ENCODE measurements at places on chromosomes 12 and 14. TPM values are rescaled to one million over a fixed set of nuclear protein-coding genes. Genes with fewer than 3 reads are reported as not detected.

The ADSS1 gene
- 17.3 TPM for total RNA-seq

The ATG101 gene
- total RNA-seq, result 31.5 TPM

The TAS2R20 gene
- total RNA-seq, result 4.1 TPM

- DNase-seq, result no peak
Observed at GRCh38 chr14:51604073-51604472, 47.6 kb upstream of the FRMD6 start.

DNA sequence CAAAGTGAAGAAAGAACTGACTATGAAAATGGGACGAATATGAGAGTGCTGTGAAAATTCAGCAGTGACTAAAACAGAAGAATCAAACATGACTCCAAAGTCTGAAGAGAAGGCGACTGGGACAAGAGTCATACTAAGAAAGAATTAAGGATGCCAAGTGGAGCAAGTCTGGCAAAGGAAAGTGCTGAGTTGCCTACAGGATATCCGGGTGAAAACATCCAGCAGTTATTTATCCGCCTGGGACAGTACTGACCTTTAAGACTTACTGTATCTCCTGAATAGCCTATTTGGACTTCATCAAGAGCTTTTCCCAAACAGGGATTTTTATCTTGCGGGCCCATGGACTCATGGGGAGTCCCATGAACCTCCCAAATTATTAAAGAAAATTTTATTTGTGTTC lies 41.1 kb downstream of the KICS2 start:
- DNase-seq, result no peak

- peak; percentile 65 for DNase-seq
Observed at GRCh38 chr12:104790296-104791125, 167.6 kb downstream of the SLC41A2 start.

DNA sequence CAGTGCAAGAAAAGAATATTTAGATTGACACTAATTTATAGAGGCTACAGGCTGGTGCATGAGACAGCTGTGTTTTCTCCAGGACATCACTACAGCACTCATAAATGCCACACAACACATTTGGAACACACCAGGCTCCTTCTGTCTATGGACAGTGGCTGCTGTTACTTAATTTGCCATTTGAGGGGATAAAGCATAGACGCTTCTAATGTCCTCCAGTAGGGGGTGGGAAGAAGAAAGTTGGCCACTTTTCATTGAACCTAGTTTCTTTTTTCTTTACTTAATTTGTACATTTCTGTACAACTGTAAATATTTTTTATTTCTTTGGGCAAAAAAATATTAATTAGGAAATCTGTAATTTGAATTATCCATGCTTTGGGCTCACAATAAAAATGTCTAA lies 12.4 kb upstream of the RTN1 start:
- no peak for DNase-seq

DNA sequence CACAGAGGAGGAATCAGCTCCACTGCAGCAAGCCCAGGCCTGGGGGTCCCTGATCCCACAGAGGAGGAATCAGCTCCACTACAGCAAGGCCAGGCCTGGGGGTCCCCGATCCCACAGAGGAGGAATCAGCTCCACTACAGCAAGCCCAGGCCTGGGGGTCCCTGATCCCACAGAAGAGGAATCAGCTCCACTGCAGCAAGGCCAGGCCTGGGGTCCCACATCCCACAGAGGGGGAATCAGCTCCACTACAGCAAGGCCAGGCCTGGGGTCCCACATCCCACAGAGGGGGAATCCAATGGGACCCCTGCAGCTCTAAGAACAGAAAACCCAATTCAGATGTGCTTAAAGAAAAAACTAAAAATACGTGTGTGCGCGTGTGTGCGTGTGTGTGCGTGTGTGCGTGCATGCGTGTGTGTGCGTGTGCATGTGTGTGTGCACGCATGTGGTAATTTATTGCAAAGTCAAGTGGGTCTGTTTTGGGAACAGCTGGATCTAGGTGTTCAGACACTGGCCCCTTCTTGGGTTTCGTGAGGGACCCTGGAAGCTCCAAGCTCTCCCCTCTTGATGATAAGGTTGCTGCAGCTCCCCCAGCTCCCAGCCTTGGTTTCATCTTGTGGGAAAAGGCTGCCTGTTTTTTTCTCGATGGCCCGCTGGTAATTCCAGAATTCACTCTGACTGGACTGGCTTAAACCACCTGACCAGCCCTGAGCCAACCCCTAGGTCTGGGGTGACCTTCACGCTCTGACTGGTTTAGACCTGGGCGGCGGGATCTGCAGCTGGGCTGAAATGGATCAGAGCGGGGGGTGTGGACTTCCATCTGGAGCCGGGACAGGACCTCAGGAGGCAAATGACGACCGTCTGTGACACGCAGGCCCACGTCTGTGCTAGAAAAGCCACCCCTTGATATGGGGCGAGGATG lies 47.1 kb downstream of the GALNT9 start:
- DNase-seq, result no peak

DNA sequence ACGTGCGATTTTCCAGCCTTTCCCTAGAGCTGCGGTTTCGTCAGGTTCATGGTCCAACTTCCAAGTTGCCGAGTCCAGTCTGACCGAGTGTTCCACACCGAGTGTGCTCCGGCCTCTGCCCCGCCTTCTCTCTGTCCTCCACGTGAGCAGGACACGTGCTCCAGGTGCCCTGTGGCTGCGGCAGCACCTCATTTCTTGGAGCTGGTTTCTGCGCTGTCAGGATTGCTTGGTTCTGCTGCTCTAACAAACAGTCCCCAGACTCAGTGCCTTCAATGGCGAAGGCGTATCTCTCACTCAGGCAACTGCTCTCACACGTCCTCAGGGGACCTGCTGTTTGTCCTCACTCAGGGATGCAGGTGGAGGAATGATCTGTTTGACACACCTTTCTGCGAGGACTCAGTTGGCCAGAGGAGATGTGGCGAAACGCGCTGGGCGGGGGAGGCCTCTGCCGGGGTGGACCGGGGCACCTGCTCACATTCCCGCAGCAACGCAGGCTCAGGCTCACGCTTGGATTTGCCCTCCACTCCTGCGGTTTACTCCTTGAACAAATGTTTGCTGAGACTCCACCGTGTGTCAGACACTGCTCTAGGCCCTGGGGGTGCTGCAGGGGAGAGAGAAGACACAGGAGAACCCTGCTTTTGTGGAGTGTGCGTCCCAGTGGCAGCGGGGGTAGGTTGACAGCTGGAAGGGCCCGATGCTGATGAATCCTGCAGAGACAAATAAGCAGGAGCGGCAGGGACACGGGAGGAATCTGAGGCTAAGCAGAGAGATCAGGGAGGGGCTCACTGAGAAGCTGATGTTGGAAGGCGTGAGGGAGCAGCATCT lies 63.4 kb upstream of the FBRSL1 start:
- DNase-seq, result no peak

GRCh38 chr12:76030341-76031080 lies 1.1 kb downstream of the PHLDA1 start:
- DNase-seq, result peak; percentile 22

GRCh38 chr12:106205208-106206069 lies 42.4 kb downstream of the CKAP4 start:
- no peak for DNase-seq

GRCh38 chr14:43938588-43939281 lies 568.3 kb downstream of the FSCB start:
- DNase-seq, result no peak

DNA sequence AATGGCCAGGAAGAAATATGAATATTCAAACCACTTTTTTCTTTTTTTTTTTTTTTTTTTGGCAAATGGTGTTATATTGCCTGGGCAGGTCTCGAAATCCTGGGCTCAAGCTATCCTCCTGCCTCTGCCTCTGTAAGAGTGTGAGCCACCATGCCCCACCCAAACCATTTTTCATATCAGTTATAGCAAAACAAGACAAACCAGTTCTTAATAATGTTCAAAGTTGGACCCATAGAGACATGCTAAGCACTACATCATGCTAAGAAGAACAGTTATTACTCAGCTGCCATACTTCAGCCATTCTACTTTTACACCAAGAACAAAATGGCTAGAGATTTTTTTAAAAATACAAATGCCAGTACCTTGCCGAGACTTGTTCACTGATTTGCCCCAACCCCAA lies 25.5 kb downstream of the EIF2S1 start:
- DNase-seq, result no peak

- peak; percentile 67 for DNase-seq
Observed at GRCh38 chr14:32588448-32589320, 259.6 kb downstream of the AKAP6 start.

- DNase-seq, result peak; percentile 47
Observed at GRCh38 chr14:24430682-24431568, 1.2 kb downstream of the KHNYN start.
